Neuronal stem cell (in vitro differentiated cells): ENCODE measurements at places on chromosomes 7 and 10.

DNA sequence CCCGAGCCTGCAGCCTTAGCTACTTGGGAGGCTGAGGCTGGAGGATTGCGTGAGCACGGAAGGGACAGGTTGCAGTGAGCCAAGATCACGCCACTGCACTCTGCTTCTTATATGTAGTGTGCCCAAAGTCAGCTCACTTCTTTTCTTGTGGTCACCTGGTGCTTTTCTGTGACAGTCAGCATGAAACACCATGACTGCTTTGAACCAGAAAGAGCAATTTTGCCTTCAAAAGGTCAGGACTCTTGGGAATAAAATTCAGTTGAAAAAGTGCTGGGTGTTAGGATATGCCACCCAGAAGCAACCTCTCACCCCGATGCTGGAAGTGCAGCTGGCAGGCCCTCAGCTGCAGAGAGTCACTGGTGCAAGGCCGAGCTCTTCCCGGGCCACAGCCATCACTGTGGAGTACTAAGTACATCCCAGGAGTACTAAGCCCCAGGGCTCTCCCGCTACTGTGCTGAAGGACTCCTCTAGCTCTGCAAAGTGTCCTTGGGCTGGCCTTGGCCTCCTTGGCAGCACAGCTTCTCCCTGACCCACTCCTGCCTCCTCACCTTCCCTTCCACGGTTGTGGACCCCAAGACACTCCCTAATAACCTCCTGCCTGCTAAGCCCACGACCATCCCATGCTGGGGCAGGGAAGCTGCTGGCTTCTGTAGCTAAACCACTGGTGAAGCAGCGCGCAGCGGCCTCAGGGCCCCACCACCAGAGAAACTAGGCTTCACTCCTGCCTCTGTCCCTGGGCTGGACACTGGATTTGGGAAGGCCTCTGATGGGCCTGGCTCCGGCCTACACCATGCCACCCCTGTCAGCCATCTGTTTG, 17.6 kb upstream of the GDI2 start:
- no peak for DNase-seq

GRCh38 chr10:44902941-44903545, 8.1 kb upstream of the TMEM72 start:
- no peak for DNase-seq

DNA sequence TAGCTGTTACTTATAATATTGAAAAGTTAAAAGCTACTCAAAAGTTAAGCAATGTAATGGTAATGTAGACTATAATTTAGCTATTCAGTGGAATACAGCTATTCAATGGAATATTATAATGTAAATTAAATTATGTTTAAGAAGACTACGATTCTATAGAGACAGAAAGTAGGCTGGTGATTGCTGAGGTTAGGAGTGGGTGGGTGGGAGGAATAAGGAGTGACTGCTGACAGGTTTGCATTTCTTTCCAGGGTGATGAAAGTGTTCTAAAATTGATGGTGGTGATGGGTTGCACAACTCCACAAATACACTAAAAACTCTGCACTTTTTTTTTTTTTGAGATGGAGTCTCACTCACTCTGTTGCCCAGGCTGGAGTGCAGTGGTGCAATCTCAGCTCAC, 21.4 kb downstream of the DENND2A start:
- no peak for DNase-seq

GRCh38 chr10:42783181-42783549, 570 bp downstream of the BMS1 start:
- DNase-seq, result no peak

- DNase-seq, result no peak
These were observed 67.8 kb upstream of the AKR1E2 start for GRCh38 chr10:4758256-4758655.

DNA sequence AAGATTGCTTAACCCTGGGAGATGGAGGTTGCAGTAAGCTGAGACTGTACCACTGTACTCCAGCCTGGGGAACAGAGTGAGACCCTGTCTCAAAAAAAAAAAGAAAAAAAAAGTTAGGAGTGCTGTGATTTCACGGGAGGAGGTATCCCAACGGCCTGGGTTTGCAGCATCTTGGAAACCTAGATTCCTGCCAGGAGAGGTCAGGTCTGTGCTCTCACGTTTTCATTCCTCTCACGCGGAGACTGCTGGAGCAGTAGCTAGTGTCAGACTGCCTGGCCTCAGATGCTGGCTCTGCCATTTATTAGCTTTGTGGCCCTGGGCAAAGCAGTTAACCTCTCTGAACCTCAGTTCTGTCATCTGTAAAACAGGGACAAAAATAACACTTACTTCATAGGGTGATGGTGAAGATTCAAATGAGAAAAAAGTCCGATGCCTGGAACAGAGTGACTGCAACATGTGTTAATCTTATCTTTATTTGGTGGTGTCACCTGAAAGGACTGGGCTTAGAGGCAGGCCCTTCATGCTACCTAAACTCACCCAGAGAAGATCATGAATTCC, 94.9 kb downstream of the GAD2 start:
- DNase-seq, result no peak

GRCh38 chr7:11767148-11767547, 64.8 kb downstream of the THSD7A start:
- DNase-seq, result no peak

- no peak for DNase-seq
These were observed 9.5 kb upstream of the RBM20 start for GRCh38 chr10:110634527-110635209.

- DNase-seq, result no peak
These were observed 43.1 kb upstream of the CTTNBP2 start for GRCh38 chr7:117916309-117916708.

DNA sequence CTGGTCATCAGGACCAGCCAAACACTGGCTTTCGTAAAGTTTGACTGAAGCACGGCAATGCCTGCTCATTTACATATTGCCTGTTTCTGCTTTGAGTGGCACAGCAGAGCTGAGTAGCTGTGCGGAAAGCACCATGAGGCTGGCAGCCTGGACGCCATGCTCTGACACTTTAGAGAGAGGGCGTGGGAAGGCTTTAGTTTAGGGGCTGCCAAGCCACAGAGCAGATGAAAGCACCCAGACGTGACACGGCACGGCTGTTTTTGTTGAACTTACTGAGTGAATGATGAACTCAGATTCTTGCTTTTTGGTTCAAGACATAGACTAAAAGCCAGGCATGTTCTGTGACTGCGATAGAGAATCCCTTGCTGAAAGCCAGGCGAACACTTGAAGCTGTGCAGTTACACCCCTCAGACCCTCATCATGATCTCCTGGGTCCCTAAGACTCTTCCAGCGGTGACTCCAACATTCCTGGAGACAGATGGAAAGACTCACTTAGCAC, 182.1 kb downstream of the ZMYND11 start:
- no peak for DNase-seq

GRCh38 chr7:95501261-95501832, 15.6 kb downstream of the ASB4 start:
- no peak for DNase-seq

- no peak for DNase-seq
These were observed 84.5 kb downstream of the SND1 start for GRCh38 chr7:127736511-127736910.

GRCh38 chr10:3046981-3047547, 20.3 kb upstream of the PFKP start:
- no peak for DNase-seq

DNA sequence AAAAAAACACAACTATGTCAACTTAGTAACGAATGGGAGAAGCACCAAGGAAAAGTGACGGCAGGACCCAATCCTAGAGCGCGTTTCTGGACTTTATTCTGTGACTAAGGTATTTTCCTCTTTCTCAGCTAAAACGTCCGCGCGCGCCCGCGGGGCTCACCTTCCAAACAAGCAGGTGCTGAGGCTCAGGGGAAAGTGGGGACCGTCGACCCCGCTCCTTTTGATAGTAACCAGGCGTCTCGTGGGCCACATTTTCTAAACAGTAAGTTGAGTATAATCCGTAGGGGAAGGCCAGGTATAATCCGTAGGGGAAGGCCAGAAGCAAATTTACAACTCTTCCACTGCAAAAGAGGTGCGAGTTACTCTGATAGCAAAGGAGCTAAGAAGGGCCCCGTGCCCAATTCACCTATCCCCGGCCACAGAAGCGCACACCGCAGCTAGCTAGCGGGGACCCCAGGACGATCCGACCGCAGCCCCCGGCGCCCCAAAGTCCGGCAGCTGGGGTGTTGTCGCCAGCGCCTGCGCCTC, 743 bp downstream of the MKI67 start:
- DNase-seq, result no peak

GRCh38 chr7:123070702-123071286, 75.3 kb upstream of the TAS2R16 start:
- DNase-seq, result no peak

- DNase-seq, result no peak
These were observed 8.6 kb downstream of the WNT16 start for GRCh38 chr7:121337398-121337797.

DNA sequence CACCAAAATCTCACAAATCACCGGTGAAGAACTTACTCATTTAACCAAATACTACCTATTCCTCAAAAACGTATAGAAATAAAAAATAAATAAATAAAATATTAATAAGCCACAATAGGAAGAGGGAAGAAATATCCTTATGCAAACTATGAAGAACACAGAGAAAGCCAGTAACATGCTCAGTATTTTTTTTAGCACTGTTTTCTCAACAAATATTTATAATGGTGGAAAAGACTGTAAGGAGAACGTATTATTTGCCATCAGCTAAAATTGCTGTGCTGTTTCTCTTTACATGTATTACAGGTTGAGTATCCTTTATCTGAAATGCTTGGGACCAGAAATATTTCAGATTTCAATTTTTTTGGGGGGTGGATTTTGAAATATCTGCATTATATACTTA, 21.0 kb downstream of the KIAA1217 start:
- no peak for DNase-seq

DNA sequence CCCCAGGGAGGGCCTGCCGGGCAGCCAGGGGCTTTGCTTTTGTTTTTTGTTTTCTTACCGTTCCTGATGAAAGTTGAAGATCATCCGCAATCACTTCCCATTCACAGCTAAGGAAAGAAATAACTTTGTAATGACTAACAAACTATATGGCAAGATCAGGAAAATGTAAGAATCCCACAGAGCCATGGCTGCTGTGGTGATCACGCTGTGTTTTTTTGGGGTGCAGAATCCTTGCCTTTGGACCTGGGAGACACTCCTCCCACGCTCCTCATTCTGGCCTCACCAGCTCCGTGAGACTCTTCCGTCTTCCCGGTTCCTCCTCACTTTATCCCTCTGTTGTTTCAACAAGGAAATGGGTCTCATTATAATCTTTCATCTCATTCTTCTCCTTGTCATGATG, 443.0 kb upstream of the MGMT start:
- no peak for DNase-seq

DNA sequence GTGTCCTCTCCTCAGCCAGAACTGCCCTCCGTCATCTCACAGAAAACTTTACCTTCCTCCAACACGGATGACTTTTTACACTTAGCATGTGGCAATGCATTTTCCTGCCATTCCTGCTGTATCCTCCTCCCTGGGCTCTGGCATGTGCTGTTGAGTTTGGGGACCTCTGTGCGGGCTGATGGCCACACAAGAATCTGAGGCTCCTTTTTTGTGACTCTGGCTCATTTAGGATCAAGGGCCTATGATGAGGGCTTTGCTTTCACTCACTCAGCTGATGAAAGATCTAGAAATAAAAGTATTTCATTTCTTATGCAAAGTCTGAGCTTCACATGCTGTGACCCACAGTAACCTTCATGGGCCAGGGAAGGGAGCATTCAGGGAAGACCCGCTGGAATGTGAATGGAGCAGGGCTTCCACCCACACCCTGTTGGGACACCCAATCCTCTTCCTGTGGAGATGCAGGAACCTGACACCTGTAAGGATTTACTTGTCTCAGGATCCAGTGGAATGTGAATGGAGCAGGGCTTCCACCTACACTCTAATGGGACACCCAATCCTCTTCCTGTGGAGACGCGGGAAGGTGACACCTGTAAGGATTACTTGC, 500.3 kb upstream of the MKI67 start:
- DNase-seq, result no peak

DNA sequence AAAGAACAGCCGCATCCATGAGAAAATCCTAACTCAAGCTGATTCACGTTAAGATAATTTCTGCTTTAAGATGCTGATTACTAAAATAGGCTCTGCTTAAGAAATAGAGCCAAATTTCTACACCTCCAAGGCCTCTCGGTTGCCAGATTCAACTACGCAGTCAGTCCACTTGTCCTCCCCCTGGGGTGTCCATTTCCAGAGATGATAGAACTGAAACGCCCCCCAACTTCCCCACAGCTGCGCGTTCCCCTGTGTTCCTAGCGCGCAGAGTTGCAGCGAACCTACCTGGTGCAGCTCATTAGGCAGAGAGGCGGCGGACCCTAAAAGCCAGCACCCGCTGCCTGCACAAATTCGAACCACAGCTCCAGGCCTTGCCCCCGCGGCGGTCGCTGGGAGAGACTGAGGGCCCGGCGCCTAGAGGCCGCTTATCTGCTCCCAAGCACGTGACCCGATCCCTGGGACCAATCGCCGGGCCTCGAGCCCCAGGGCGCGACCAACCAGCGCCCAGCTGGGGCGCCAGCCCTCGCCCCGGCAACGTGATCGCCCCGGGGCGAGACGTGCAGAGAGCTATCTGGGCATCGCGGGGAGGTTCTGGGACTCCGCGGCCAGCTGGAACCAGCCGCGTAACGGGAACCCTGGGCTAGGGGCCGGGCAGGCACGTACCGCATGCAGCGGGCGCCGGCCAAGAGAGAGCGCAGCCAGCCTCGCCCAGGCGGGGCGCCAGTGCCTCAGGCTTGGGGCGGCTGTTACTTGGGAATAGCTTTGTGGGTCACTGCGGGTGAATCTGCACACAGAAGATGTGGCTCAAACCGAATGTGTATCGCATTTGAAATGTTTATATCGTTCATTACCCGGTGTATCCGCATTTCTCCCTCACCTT, at the start of gene PPP1R3C:
Gene PPP1R3C, minus strand, starts transcription at position 401 of the 880 bp plus-strand sequence. Its CDS starts 102 bp downstream, at position 299.
- peak; percentile 71 for DNase-seq

GRCh38 chr7:80428161-80429054, 83.5 kb downstream of the GNAT3 start:
- peak; percentile 12 for DNase-seq

DNA sequence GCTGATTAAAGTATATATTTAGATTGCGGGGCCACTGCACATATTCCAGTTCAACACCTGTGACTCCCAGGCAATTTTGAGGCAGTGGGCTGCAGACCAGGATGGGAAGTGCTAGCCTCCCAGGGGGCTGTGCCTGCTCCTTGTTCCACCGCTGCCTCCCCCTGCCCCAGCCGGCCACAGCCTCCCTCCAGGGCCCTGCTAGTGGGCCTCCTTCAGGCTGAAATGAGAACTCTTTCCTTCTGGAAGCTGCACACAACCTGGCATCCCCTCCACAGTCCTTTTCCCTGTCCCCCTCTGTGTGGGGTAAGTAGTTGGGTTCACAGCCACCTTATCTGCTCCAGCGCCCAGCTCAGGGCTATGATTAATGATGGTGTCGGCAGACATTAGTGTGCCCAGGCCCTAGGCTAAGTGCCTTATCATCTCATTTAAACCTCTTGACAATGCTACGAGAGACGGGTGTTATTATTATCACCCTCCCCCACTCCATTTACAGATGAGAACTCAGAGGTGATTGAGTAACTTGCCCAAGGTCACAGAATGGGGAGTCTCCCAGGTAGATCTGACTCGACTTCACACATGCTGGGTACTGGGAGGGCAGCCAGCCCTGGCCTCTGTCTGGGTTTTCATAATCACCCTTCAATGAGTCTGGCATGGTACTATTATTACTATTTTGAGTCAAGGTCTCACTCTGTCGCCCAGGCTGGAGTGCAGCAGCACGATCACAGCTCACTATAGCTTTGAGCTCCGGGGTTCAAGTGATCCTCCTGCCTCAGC, 10.8 kb upstream of the SFRP5 start:
- no peak for DNase-seq
